ENCODE measurements at places on chromosomes 5 and 9.

DNA sequence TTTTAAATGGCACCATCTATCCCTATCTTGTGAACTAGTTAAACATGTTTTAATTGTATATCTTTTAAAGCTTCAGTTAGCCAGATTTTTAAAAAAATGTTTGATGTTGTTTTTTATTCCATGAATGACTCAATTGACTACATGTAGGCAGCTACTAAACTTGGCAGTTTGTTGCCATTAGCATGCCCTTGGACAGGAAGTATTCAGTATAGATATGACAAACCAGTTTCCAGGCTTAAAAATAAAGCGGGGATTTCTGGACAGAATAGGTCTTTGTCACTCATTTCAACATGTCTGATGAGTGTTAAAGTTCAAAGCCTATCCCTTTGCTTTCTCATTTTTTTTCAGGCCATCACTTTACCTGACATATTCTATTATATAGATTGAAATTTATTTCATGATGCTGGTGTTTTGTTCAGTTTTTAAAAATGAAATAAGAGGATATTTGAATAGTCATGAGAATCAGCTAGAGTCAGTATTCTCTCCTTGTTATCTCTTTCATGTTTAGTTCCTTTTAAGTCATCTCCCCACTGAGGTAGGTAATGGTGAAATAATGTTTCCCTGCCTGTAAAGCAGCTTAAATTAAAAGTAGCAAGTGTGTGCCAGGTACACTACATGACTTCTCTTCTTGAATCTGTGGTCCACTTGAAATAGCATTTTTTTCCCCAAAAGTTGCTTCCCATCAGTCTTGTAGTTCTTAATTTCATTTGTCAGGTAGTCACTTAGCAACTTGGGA is 11.9 kb downstream of the TNFAIP8 start:
- peak; percentile 73 for DNase-seq

GRCh38 chr5:148902478-148902877 is 76.1 kb downstream of the ADRB2 start:
- DNase-seq, result no peak

GRCh38 chr9:86664603-86665002 is 282.7 kb downstream of the GAS1 start:
- no peak for DNase-seq

DNA sequence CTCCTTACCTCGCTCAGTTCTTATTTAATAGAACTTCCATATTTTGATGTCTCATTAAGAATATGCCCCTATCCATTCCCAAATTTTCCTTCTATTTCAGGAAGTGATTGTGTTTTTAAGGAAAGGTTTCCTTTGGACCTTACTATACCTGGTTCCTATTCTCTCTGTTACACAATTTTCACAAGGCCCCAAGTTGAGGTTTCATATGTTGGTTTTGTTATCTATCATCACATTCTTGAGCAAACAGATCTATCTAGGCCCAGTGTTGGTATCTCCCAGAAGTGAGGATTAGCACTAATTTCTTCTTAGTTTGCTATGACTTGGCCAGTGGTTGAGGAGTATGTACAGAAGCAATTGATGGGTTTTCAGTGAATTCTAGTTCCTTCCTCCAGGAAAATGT is 41.5 kb downstream of the ALG2 start:
- no peak for DNase-seq

GRCh38 chr5:156920861-156921431 is 42.1 kb downstream of the TIMD4 start:
- DNase-seq, result no peak

DNA sequence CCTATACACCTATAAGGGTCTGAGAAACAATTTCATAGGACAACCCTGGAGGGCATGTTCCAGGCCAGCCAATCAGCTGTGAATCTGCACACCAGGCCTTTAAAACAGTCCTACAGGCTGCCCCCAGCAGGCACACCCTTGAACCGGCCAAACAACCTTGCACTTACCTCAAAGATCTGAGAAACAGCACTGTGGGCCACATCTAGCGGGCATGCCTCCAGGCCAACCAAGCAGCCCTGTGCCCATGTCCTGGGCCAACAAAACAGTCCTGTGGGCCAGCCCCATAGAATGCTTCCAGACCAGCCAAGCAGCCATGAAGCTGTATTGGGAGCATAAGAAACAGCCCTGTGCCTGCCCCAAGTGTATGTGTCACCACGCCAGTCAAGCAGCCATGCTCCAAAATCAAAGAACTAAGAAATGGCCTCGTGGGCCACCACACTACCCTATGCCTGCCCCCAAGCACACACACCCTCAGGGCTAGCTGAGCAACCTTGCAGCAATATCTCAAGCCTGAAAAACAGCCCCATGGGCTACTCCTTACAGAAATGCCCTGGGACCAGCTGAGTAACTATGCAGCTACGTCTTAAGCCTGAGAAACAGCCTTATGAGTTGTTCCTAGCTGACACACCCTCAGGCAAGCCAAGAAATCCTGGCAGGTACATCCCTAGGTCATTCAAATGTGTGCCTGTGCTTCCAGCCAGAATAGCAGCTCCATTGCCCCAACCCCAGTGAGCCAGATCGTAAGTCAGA is 2243.8 kb upstream of the C9orf72 start:
- peak; percentile 47 for DNase-seq

- DNase-seq, result no peak
Observed at GRCh38 chr5:17269201-17269600, 51.8 kb downstream of the BASP1 start.

DNA sequence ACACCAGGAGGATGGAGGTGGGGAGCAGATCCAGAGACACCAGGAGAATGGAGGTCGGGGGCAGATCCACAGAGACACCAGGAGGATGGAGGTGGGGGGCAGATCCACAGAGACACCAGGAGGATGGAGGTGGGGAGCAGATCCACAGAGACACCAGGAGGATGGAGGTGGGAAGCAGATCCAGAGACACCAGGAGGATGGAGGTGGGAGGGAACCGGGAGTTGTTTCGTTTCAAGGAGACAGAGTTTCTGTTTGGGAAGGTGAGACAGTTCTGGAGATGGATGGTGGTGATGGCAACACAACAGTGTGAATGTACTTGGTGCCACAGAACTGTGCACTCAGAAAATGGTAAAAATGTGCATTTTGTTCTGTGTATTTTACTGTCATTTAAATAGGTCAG is 9.0 kb upstream of the INPP5E start:
- DNase-seq, result no peak

- DNase-seq, result peak; percentile 97
Observed at GRCh38 chr5:13932561-13932960, 11.9 kb downstream of the DNAH5 start.

DNA sequence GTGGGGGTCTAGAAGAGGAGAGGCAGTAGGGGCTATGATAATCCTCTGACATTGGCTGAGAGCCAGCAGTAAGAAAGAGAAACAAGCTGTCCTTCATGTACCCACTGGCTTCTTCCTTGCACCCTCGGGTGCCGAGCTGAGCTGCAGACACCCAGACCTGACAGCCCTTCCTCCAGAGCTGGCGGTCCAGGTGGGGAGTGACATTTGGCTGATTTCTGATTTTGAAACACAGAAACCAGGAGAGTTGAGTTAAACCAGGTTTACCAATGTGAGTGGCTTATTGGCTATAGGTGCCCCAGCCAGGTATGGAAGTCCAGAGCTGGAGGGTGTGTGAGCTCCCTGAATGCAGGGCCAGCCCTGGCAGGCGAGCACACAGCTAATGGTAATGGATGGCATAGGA is 59.2 kb downstream of the GADD45G start:
- no peak for DNase-seq

GRCh38 chr5:156735477-156735876 is 114.6 kb upstream of the PPP1R2B start:
- no peak for DNase-seq

- no peak for DNase-seq
Observed at GRCh38 chr9:86819552-86819951, 127.8 kb downstream of the GAS1 start.

- no peak for DNase-seq
Observed at GRCh38 chr9:137406085-137406760, 16.7 kb downstream of the EXD3 start.

- DNase-seq, result peak; percentile 52
Observed at GRCh38 chr5:159098603-159099436, 896 bp downstream of the EBF1 start.

- no peak for DNase-seq
Observed at GRCh38 chr9:18500451-18500850, 26.5 kb downstream of the ADAMTSL1 start.

- no peak for DNase-seq
Observed at GRCh38 chr9:137772281-137772873, 105.2 kb upstream of the CACNA1B start.

DNA sequence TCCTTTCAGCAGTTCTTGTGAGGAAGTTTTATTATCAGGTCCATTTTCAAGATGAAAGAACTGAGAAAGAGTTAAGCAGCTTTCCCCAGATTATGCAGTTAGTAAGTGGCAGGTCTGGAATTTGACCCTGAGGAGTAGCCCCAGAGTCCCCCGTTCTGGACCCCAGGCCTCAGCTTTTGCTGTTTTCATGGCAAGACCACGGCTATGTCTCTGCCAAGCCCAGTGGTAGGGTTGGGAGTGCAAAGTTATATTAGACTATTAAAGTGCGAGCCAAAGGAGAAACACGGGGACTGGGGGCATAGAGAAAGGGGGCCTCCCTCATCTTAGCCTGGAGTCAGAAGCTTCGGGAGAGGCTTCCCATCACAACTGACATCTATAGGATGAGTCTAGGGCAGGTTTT is 19.3 kb upstream of the ORM1 start:
- DNase-seq, result no peak

- DNase-seq, result no peak
Observed at GRCh38 chr5:107675201-107675600, 4.5 kb upstream of the EFNA5 start.

- no peak for DNase-seq
Observed at GRCh38 chr9:33017283-33018041, 7.6 kb upstream of the DNAJA1 start.

- DNase-seq, result no peak
Observed at GRCh38 chr5:62650197-62650596, 71.6 kb downstream of the LRRC70 start.

DNA sequence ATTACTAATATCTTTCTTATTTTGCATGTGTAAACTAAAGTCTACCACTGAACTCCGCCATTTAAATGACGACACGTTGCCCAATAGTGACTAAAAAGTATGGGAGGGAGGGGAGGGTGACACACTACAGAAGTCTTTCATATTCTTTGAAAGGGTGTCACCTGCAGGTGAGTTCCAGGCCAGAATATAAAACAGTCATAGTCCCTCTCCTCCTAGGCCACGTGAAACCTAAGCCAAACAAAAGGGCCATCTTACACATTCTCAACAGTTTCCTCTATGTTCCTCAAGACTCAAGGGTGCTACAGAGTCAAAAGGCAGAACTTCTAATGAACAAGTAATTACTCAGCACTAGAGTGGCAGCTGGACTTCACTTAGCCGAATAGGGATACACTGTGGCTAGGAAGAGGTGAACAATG is 6.4 kb downstream of the CEMIP2 start:
- peak; percentile 74 for DNase-seq

GRCh38 chr5:156476678-156477077 is 149.7 kb downstream of the SGCD start:
- no peak for DNase-seq

- DNase-seq, result no peak
Observed at GRCh38 chr5:171969288-171969880, 37.1 kb downstream of the FBXW11 start.
